ENCODE measurements at places on chromosomes 11 and 22.

DNA sequence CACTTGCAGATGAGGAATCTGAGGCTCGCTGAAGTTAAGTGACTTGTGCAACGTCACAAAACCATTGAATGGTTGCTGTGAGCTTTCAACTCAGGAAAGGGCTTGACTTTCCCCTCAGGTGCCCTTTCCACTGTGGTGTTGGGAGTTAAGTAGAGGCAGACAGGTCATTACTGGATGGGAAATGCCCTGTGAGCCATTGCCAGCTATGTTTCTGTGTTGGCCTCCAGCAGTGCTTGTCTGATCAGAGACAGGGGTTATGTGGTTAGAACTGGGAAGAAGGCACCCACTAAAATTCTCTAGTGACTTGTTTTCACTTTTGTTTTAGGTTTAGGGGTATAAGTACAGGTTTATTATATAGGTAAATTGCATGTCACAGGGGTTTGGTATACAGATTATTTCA is 96.6 kb downstream of the FDX1 start:
- DNase-seq = peak; percentile 28

DNA sequence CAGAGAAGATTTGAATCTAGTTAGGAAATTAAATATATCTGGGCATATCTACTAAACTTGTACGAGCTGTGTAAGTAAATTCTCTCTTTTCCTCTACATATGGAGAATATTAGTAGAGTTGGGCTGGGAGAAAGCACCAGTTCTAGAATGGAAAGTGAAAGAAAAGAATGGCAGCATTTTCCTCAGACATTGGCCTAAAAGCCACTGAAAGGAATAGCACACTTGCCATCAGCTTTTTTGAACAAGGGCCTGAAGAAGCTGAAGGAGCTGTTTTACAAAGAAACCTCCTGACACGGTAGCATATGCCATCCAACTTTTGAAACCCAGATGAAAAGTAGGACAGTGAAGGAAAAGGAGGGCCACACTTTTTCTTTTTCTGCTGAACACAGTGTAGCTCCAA is 1563.7 kb upstream of the TENM4 start:
- DNase-seq = no peak

GRCh38 chr11:12292766-12293165 is 84.6 kb upstream of the PARVA start:
- DNase-seq = no peak

DNA sequence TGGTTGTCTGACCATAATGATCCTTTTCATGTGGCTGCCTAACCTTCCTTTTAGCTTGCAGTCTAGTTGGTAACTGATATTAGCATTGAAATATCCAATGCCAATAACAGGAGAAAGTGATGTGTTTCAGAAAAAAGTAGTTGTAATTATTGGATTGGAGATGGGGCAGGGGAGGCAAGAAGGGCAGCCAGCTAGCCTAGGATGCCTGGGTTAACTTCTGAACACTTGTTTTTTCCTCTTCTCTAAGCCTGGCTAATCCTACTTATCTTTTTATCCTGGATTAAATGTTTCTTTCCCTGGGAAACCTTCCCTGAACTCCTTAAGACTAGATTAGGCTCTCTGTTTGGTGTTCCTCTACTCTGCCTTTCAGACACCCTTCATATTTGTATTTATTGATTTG is 380.2 kb downstream of the TMEM135 start:
- no peak for DNase-seq

- no peak for DNase-seq
Measured at GRCh38 chr22:46929046-46929709, 166.7 kb downstream of the TBC1D22A start.

DNA sequence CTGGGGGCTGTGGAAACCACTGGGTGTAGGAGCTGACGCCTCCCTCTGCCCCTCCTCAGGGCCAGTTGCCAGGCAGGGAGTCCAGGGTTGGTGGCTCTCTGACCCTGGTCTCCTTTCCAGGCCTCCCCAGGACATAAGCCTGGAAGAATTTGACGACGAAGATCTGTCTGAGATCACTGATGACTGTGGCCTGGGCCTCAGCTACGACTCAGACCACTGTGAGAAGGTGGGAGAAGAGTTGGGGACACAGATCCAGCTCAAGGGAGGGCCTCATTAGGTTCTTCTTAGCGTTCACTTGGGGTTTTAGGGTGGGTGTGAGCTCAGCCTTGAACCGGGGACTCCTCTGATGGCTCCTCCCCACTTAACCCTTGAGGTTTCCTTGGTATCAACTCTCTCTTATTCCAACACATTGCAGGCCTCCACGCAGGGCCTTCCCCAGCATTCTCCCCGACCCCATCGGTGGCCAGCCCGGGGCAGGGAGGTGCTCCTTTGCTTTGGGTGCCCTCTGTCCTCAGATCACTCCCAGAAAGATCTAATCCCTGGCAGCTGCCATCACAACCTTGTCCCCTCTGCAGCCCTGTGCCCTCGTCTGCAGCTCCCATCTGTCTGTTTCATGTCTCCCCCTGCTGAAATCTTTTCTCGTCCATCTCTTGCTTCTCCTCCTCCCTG is 1.2 kb downstream of the MAPK8IP2 start:
- DNase-seq = no peak

- DNase-seq = peak; percentile 87
Measured at GRCh38 chr11:65305501-65306268, 9.0 kb upstream of the CDC42EP2 start.

Measured in iris pigment epithelial cell (primary cell).